ENCODE measurements at places on chromosomes 3 and 15.

DNA sequence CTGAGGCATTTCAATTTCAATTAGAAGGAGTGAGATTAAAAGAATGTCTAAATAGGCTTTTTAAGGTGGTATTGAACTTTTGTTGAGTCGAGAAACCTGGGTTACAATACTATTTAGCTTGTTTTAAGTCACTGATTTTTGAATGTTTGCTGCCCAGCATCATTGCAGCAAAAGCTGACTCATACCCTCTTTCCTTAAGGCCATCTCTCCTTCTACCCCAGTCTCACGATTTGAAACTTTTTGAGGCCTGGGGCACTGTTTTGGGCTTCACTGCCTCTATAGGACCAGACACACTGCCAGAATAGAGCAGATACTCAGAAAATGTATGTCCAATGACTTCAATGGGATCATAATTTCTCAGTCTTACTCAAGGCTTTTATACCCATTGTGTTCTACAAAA, 319.6 kb upstream of the TGFBR2 start:
- no peak for DNase-seq

GRCh38 chr15:76863693-76864092, 41.4 kb downstream of the SCAPER start:
- DNase-seq, result no peak

DNA sequence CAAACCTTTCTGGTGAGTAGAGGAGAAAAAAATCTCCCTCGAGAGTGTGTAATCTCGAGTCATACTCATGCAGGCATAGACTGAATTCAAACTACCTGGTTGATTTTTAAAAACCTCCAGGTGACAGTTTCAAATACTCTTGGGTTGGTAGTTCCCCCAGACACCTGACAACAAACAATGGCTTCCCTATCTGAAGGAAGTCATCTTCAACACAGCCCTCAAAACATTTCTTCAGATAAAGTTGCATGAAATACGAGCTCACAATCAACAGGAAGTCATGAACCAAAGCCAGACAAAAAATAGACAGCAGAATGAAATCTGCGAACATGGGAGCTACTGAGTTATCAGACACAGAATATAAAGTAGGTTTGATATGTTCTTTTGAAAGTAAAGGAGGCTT, 112.8 kb downstream of the ST8SIA2 start:
- no peak for DNase-seq

- no peak for DNase-seq
These were observed 4.5 kb upstream of the MNS1 start for GRCh38 chr15:56469483-56469882.

GRCh38 chr3:115040673-115041286, 106.3 kb downstream of the ZBTB20 start:
- no peak for DNase-seq

DNA sequence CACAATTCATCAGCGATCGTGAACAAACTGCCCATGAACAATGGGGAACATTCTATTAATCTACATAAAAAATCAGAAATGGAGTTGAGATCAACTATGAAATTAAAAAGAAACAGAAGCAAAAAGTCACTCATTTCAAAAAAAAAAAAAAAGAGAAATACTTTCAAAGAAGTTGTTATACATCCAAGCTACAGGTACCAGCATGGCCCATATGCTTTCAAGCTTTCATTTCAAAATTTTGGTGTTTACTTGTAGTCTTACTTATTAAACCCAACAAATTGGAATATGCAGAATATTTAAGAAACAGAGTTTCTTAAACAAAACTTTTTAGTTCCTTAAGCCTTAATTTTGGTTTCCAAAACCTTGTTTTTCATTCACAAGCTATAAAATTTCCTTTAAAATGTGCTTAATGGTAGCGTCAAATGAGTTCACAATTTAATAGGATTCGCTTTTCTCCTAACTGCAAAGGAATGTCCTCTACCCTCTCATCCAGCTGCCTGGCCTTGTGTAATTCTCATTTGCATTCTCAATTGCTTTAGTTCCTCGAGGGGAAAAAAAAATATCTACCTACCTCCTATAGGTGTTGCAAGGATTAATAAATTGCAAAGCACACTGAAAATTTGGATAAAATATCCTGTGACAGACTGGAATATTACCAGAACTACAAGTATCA, 565.2 kb downstream of the ROBO1 start:
- DNase-seq, result no peak

- DNase-seq, result no peak
These were observed 33.5 kb downstream of the SEMA6D start for GRCh38 chr15:47750740-47751262.

DNA sequence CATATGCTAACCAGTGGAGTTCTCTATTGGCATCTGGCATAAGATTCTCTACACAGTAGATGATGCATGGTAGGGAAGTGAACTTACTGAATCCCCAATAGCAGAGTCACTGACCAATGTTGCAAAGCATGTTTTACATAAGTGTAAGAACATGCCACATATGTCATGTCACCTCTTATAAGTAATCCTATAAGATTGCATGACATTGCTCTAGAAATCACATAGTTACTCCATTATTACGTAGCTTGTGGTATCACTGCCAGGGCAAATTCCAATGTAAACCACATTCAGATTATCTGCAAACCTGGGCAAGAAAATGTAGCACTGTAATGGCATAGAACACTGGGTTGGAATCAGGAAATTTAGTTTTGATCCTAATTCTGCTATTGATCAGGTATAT, 198.2 kb upstream of the UMPS start:
- no peak for DNase-seq

DNA sequence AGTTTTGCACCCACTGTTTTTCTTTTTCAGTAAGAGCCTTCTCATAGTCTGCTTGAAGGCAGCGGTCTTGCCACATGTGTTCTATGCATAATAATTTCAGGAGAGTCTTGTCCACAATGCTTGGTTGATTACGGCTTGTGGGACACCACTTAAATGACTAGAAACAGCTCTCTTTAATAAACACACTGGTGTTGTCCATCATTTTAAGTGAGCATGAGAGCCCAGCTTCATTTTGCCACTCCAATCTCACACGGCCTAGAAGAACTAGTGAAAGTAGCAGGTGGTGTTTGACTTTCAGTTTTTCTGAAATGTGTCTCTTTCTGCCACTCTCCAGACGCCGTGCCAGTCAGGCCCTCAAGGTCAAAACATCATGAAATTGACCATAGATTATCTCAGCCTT, 292.1 kb downstream of the LPP start:
- no peak for DNase-seq
